Type B pancreatic cell (in vitro differentiated cells): ENCODE measurements at places on chromosomes 6 and 20. TPM values are rescaled to one million over a fixed set of nuclear protein-coding genes. Genes with fewer than 3 reads are reported as not detected.

The RRAGD gene
- 18.0 and 19.7 TPM in 2 replicates for total RNA-seq

The DUSP15 gene
- 3.0 and 9.1 TPM in 2 replicates for total RNA-seq

The IMPG1 gene
- total RNA-seq: not detected in 2 replicates

The PRDM13 gene
- not detected in 2 replicates for total RNA-seq
